NCI-H526 (cell line): ENCODE measurements at places on chromosomes 7 and 10.

- no peak for DNase-seq
Observed at GRCh38 chr7:50599385-50599784, 34.2 kb upstream of the DDC start.

- DNase-seq = no peak
Observed at GRCh38 chr7:25613912-25614311, 385.6 kb upstream of the NPVF start.

DNA sequence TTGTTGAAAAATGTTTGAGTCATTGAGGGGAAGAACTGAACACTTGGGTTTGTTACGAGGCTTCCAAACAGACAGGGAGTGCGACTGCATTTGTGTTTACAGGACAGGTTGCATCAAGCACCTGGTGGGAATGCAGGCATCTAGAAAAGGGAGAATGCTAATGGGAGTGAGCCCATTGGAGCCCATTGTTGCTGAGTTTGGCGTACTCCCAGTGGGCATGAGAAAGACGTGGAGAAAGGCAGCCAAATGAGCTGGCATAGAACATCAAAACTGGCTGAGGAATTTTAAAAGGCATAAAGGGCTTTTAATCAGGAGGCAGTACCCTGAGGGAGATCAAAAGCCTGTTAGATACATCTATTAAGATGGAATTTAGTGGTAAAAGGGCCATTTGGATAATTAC lies 171.6 kb upstream of the NPSR1 start:
- no peak for DNase-seq

DNA sequence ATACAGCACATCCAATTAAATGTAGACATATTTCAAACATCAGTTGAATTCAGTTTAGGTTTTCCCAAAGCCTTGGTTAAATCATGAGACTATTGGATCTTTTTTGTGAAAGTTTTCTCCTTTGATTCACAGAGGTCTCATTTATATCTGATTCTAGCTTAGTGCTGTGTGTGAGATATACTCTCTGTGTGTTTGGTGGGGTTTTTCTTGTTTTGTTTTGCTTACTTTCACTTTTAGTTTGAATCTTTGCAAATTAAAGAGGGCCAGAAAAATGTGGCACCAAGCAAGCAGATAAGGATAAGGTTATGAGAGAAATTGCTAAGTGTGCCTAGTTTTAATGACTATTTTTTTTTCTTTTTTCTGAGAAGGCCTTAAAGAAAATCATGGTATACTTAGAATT lies 12.6 kb upstream of the OR6B1 start:
- DNase-seq = no peak

GRCh38 chr10:49237985-49238384 lies 49.8 kb upstream of the TMEM273 start:
- no peak for DNase-seq

- DNase-seq = no peak
Observed at GRCh38 chr10:26468291-26468690, 30.1 kb downstream of the APBB1IP start.

DNA sequence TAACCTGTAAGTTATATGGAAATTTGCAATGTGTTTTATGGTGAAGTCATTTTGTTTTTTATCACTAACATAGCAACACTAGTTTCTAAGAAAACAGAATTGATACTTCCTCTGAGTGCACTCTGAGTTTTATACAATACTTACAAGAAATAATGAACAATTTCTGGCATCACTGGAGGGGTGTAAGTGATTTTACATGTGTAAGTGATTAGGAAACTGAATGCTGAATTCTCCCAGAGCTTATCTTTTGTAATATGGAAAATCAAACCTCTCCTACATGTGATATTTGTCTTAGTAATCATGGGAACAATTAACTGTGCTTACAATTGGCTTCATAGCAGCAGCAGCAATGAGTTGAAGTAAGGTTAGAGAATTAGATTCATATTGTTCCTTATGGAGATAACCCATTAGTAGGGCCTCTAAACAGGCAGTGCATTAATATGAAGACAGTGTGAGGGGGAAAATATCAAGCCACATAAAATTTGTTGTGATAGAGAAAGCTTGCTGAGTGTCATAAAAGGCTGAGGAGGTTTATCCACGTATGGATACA lies 37.4 kb downstream of the SEMA3C start:
- DNase-seq = no peak

- DNase-seq = no peak
Observed at GRCh38 chr7:46945328-46945727, 636.6 kb downstream of the TNS3 start.

DNA sequence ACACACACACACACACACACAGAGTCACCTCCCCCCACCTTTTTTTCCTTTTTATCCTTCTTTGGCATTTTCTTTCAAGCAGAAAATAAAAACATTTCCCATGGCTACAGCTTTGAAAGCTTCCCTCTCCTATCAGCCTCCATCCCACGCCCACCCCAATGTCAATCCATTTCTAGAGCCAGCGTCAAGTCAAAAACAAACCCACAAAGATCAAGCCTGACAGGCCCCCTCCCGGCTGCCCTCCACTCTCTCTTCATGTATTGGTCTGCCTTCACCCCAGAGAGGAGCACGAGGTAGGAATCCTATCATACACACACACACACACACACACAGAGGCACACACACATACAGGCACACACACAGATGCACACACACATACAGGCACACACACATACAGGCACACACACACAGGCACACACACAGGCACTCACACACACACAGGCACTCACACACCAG lies 8.0 kb upstream of the TNRC18 start:
- DNase-seq = no peak

DNA sequence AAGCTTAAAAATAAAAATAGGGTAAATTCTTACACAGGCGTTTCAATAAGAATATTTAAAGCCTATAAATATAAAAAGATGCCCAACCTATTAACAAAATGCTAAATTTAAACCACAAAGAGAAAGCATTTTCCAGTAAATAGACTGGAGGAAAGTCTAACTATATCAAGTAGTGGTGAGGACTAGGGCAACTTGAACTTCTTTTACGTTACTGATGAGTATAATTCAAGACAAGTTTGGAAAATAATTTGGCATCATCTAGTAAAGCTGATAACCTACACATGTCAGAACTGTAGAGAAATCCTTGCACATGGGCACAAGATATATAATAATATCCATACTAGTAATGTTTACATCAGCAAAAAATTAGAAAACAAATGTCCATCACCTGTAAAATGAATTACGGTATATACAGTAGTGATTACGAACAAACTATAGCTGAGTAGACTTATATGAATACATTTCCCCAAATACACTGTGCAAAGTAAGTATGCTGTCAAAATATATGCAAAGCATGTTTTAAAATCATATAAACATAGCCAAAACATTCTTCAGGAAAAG lies 27.4 kb downstream of the CRPPA start:
- no peak for DNase-seq

DNA sequence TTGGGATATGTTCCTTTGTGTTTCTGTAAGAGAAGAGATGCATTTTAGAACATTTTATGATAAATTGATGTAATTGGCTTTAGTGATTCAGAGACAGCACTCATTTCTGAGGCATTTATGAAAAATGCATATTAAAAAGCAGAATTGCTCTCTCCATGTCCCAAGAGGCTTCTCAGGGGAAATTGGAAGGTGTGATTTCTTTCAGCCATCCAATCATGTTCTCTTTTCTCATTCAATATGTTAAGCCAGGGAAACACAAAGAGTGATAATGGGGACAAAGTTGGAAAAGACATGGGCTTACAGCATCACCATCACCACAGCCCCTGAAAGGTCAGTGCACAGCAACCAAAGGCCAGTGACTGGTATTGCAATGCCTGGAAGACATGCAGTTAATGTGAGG lies 129.9 kb upstream of the COL1A2 start:
- no peak for DNase-seq

- peak; percentile 17 for DNase-seq
Observed at GRCh38 chr10:113476191-113476590, 76.7 kb upstream of the HABP2 start.

DNA sequence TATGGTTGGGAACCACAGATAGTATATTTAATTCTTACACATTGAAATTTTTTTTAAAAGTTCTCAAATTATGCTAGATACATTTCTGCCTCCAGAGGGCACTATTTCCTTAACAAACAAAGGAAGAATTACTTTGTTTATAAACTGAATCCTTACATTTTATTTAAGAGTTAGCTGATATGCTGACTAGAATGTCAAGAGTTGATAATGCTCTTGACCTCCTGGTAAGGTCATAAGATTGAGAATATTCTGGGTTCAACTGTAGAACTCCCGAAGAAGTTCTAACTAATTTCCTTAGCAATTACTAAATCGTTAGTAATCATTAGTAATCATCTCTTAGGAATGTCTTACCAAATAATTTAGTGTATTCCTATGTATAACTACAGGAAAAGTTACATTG lies 95.3 kb upstream of the CYP26C1 start:
- DNase-seq = peak; percentile 43

- DNase-seq = no peak
Observed at GRCh38 chr10:117228210-117228609, 12.7 kb upstream of the SLC18A2 start.

GRCh38 chr10:123906884-123907652 lies 15.5 kb upstream of the CPXM2 start:
- DNase-seq = peak; percentile 61
